Ovary (tissue), 10 donors: ENCODE measurements at places on chromosomes 12 and 14. TPM values are rescaled to one million over a fixed set of nuclear protein-coding genes. Genes with fewer than 3 reads are reported as not detected.

Gene TESPA1
- total RNA-seq: 2.6 TPM

Gene FAM90A1
- 0.15 TPM for total RNA-seq

Gene IRAK3
- 7.9 TPM for total RNA-seq

Gene IQSEC3
- total RNA-seq: 10.0 TPM

Gene CCDC175
- total RNA-seq: not detected

Gene GUCY2C
- not detected for total RNA-seq

Gene TPPP2
- total RNA-seq: 1.4 TPM

Gene EML1
- 9.8 TPM for total RNA-seq

Gene TAS2R50
- total RNA-seq: 1.4 TPM

Gene GSC
- 0.53 TPM for total RNA-seq

Gene SMIM41
- 1.4 TPM for total RNA-seq

Gene VRTN
- not detected for total RNA-seq

Gene P2RX2
- total RNA-seq: not detected

Gene KSR2
- total RNA-seq: not detected

Gene CIROP
- not detected for total RNA-seq

Gene SIX6
- not detected for total RNA-seq

Gene OVCH1
- total RNA-seq: not detected

Gene MANSC4
- total RNA-seq: 0.32 TPM

Gene PTPRB
- 4.9 TPM for total RNA-seq
